Gastroesophageal sphincter (tissue), 4 donors: ENCODE measurements at places on chromosomes 2 and 18. TPM values are rescaled to one million over a fixed set of nuclear protein-coding genes. Genes with fewer than 3 reads are reported as not detected.

MAIP1 gene
- total RNA-seq = 18.7 TPM

SFTPB gene
- not detected for total RNA-seq

PROC gene
- total RNA-seq = not detected

CHRNG gene
- not detected for total RNA-seq

CD207 gene
- not detected for total RNA-seq

RTP5 gene
- not detected for total RNA-seq

KCNE4 gene
- total RNA-seq = 22.6 TPM

BCL2 gene
- 41.7 TPM for total RNA-seq

GRCh38 chr2:143030127-143030526 is 99.1 kb upstream of the ARHGAP15 start:
- ATAC-seq = no peak

- peak; percentile 97 for ATAC-seq
These were observed 321.4 kb downstream of the TGIF1 start for GRCh38 chr18:3771121-3771971.

GRCh38 chr2:105790461-105791149 is 45.9 kb downstream of the NCK2 start:
- ATAC-seq = no peak

- ATAC-seq = peak; percentile 52
These were observed 74.2 kb upstream of the KLF7 start for GRCh38 chr2:207239754-207240494.

- ATAC-seq = no peak
These were observed 15.0 kb downstream of the NFU1 start for GRCh38 chr2:69422198-69422597.

- no peak for ATAC-seq
These were observed 101.1 kb downstream of the ZBTB7C start for GRCh38 chr18:48308027-48308635.

DNA sequence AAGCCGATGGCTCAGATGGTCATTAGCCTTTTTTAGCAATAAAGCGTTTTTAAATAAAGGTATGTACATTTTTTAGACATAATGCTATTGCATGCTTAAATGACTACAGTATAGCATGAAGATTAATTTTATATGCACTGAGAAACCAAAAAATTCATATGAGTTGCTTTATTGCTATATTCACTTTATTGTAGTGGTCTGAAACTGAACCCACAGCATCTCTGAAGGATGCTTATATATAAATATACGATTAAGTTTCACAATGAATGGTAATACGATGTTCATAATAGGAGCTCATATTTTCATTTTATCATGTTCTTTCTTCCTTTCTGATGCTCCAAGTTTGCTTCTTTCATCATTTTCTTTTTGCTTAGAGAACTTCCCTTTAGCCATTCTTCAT is 132.8 kb downstream of the DNAH6 start:
- no peak for ATAC-seq

DNA sequence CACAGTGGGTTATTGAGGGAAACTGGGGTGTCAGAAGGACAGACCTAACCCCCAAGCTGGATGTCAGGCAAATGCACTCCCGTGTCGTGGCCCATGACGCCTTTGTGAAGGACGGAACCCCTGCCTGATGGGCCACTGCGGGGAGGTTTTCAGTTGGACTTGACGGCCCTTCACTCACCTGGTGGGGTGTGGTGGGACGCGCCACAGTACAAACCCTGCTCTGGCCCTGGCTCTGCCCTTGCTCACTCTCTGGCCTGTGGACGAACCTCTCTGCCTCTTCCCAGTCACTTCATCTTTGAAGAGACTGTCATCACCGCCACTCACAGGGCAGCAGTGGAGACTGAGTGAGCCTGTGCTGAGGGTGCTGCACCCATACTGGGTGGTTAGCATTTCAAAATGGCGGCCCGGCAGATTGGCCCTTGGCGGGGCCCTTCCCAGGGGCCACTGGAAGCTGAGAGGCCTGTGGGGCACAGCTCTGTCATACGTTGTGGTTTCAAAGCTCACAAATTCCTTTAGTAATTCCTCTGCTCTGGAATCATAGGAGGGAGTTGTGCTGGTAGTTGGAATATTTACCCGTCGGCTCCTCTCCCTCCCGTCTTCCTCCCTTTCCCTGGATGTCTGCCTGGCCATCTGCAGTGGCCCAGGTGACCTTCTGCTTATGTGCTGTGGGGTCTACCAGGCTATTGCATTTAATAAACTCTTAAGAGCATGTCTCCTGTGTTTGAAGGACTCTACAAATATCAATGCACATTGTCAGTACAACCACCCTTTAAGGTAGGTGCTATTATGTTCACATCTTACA is 200.6 kb downstream of the CTIF start:
- no peak for ATAC-seq

- ATAC-seq = no peak
These were observed 126.2 kb downstream of the RAPGEF4 start for GRCh38 chr2:172861656-172862476.

GRCh38 chr2:52594026-52594425 is 1173.6 kb upstream of the CHAC2 start:
- no peak for ATAC-seq

- ATAC-seq = no peak
These were observed 21.6 kb downstream of the SIGLEC15 start for GRCh38 chr18:45847119-45847518.

- no peak for ATAC-seq
These were observed 64.7 kb downstream of the SEPTIN10 start for GRCh38 chr2:109549016-109549590.

DNA sequence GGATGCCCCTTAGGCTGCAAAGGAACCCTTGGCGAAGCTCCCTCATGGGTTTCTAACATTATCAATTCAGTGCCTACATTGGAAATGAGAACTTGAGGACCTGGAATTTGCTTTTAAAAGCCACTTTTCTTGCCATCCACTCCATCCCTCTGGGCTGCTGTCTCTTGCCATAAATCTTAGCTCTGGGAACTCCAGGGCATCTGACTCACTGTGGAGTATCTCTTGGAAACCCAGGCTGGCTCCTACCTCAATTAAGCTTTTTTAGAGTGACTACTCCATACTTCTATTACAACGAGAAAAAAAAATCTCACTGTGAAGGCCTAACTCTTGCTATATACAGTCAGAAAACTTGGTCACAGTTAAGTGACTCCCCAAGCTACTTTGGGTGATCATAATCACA is 227.2 kb upstream of the SETBP1 start:
- ATAC-seq = no peak

DNA sequence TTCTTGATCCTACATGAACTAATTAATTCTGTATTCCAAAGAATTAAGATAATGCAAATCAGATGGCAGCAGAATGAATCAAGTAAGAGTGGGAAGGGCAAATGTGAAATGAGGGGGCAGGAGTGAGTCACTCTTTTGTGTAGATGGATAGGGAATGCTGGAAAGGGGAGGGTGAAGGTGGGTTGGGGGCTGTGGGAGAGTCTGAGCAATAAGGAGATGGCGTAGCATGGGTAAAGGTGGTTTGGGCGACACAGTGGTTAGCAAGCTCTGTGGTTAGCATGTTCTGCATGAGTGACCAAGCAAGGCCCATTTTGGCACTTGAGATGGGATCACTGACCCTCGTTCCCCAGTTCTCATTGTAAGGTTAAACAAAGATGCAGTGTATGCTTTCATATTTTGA is 20.4 kb downstream of the GPD2 start:
- no peak for ATAC-seq

DNA sequence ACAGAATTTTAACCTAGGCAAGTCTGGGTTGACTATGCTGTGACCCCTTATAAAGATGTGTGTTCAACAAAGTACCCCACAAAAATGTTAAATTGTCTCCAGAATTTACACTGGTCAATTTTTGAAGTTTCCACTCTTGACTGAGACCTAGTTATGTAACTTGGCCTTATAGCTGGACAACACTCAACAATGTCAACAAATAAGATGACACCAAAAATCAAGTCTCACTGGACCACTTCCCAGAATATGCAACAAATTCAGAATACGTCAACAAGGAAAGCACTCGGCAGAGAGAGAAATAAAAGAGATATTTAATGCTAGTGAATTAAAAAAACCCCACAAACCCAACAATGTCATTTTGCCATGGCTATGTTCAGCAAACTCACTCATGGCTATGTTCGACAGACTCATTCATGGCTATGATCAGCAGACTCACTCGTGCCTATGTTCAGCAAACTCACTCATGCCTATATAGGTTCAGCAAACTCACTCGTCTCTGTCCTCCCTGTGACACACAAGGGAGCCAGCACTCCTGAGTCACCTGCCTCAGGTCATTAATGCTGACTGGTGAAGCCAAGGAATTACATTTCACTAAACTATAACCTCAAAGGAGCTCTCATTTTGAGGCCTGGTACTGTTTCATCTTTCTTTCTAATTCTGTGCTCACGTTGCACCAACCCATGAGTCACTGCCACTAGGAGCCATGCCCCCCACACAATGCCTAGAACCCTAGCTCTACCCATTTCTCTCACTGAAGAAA is 72.7 kb downstream of the PTPN2 start:
- ATAC-seq = no peak

- ATAC-seq = no peak
These were observed 616.1 kb downstream of the SLC4A3 start for GRCh38 chr2:220243571-220243970.

GRCh38 chr18:43303376-43303775 is 26.1 kb upstream of the SYT4 start:
- ATAC-seq = no peak

DNA sequence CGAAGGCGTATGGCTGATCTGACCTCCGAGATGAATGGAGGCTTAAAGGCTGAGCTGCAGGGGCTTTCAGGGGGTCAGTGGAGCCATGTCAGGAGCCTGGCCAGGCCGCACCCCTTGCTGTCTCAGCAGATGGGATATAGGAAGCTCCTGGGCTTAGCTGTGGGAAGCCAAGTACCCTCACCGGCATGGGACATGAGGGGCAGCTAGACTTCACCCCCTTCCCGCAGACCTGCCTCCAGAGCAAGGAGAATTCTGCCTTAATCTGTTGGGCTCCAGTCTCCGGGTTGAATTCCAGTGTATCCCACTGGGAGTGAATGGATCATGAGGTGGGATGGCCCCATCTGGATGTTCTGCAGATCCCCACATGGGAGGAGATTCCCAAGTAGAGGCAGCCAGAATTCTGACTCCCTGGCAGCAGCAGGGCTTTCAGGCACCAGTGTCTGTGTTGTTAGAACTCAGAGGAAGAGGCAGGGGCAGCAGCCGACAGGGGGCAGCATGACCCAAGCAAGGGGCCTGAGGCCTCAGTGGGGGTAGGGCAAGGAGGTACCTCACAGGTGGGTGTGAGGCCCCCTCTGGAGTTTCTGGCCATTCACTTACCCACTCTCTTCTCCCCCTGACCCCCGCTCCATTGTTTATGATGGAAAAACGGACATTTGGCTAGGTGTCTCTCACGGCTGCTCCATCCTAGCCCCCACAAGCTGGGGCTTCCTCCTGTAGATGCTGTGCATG is 19.1 kb downstream of the CAPG start:
- ATAC-seq = peak; percentile 57

GRCh38 chr2:84908948-84909713 is 3.7 kb downstream of the TMSB10 start:
- ATAC-seq = no peak

DNA sequence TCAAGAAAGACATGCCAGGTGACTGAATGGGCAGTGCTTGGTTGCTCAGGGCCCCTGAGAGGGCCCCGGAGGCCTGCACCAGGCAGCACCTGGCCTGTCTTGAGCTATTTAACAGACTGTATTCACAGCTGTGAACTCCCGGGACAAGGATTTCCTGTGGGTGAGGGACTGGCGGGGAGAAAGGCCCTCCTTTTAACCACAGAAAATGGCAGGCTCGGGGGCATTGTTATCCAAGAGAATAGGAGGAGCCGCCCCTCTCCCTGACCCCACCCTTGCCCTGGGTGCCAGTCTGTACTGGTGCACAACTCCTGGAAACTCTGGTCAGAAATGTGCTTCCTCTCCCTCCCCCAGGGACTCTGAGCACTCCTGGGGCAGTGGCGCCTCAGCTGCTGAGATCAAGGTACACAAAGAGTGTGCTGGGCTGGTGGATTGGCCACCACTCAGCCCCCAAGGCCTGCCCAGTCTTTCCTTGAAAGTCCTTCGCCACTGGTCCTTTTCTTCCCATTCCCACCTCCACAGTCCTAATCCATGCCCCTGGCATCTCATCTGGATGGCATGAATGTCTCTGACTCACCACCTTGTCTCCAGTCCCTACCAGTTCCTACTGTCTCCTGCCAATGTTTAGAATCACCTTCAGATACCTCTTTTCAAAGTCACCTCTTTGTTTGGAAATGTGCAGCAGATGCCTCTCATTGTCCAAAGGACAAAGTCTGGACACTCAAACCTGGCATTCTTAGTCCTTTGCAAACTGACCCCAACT is 19.6 kb upstream of the EPAS1 start:
- peak; percentile 58 for ATAC-seq

GRCh38 chr18:10343778-10344177 is 110.7 kb upstream of the APCDD1 start:
- no peak for ATAC-seq
